ENCODE measurements at places on chromosomes 11 and 22.

DNA sequence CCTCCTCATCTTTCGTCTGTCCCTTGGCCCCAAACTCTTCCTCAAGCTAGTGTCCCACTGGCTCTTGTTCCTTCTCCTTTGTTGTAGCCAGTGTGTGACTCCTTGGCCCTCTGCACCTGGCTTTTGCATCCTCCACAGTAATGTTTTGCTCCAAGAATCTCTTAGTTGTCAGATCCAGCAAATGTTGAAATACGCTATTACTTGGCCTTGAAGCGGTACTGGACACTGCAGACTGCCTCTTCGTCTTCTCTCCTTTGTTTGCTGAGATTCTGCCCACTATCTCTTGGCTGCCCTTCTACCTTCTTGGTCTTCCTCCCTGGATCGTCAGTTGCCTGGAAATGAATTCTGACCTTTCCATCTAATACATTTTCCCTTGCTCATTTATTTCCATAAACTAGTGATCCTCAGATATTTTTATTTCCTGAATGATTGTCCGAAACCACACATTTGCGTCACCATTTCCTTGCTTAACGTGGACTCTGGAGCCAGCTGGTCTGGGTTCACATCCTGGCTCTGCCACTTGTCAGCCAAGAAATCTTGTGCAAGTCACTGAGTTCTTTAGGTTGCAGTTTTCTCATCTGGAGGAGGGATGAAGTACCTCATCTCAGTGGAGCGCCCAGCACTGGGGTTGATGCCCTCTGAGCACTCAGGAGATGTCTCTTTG, 113.6 kb downstream of the LDLRAD3 start:
- peak; percentile 86 for DNase-seq

GRCh38 chr22:20463324-20464095, 25.9 kb upstream of the SCARF2 start:
- DNase-seq, result no peak

GRCh38 chr11:102564110-102564509, 33.6 kb upstream of the MMP7 start:
- peak; percentile 74 for DNase-seq

DNA sequence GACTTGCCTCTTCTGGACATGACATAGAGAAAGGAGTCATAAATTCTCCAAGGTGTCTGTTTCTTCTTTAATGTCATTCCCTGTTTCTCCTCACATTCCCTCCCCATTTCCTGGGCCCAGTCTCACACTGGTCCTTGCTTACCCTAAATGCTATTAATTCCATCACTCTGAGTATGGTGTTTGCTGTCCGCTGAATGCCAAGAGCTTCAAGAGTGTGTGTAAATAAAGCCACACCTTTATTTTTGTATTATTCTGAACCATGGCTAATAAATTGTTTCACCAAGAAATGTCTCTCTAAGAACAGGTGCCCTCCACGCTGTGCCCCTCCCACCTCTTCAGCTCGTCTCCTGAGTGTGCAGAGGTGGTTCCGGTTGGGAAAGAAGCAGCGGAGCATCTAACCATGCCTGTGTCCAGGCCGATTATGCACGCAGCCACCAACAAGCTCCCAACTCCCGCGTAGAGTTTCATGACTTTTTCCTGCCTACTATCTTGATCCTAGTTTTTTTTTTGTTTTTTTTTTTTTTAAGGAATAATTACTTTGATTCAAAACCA, 8.6 kb downstream of the TMEM121B start:
- DNase-seq, result no peak

DNA sequence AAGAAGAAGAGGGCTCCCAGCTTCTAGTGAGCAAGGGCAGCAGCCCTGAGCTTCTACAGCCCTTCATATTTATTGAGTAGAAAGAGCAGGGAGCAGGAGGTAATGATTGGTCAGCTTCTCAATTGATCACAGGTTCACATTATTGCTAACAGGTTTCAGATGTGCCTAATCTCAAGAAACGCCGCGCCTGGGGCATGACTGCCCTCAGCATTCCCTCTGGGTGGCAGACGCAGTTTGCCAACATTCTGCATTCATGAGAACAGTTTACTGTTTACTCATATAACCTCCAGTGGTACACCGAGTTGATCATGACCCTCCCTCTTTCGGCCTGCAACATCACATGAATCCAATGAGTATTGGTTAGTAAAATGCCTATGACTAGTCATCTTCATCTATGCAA, 4.7 kb upstream of the ZNF74 start:
- no peak for DNase-seq

DNA sequence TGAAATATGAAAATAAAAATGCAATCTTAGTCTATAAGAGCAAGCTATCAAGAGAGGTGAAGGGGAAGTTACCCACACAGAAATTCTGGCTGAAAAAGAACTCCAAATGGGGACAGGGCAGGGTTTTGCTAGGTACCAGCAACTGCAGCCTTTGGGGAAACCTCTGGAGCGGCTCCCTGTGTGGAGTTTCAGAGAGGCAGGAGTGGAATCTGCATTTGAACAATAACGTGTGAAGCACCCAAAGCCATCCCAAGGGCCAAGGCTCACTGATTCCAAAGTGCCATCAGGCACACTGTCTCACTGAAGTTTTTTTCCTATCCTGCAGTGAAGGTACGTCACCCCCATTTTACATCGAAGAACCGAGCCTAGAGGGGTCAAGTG, 87.8 kb downstream of the KCNC1 start:
- no peak for DNase-seq

DNA sequence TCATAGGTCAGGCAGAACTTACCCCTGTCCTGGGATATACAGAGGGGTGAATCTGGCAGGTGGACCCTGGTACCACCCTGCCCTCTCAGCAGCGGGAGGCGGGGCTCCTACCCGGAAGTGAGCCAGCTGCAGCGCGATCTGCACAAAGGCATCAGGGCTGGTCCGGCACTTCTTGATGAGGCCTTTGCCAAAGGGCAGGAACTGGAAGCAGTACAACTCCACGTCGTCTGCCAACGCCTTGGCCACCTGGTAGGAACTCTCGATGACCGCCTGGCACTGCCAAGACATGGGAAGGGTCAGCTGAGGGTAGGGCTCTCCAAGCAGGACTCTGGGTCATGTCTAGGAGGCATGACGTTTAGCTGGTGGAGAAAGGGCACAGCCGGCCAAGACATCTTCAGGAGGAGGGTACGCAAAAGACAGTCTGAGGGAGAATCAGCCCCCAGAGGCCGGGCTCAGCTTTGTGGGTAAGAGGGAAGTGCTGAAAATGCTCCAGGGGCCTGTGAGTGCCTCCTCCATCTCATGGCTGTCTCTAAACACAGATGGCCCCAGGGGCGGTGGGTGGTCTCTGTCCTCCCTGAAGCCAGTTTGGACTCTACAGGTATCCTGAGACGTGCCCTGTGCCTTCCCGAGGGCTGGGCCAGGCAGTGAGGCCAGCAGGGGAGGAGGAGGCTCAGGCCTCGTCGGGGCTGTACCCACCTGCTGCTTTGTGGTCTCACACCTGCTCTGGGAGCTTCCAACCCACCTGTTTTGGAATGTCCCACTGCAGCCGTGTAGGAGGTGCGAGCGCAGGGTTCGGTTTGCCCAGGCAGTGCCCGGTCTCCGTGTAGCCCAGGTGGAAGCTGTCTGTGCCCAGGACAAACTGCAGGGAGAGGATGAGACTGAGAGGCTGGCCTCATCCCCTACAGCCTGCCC, 6.7 kb downstream of the CPT1B start:
- DNase-seq, result no peak

DNA sequence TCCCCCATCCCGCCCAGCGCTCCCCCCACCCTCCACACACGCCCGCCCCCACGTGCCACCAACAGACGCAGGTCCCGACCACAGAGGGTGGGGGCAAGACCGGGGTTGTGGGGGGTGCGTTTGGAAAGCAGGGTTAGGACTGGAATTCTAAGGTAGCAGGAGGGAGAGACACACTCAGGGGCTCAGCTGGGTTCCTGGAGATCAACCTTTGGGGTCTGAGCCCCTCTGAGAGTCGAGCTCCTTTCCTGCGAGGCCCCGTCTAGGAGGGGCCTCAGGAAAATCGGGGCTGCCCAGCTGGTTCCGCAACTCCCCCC, 429 bp downstream of the PGGHG start:
- no peak for DNase-seq

GRCh38 chr11:106950067-106950491, 68.2 kb downstream of the GUCY1A2 start:
- DNase-seq, result peak; percentile 79

- DNase-seq, result peak; percentile 21
These were observed 37.1 kb downstream of the SVIP start for GRCh38 chr11:22792497-22792896.

Measured in MCF 10A (cell line).